ENCODE measurements at places on chromosomes 6 and 20. TPM values are rescaled to one million over a fixed set of nuclear protein-coding genes. Genes with fewer than 3 reads are reported as not detected.

SLC16A10 gene
- 25.0 TPM for polyA plus RNA-seq

MAS1 gene
- not detected for polyA plus RNA-seq

RAD21L1 gene
- polyA plus RNA-seq: not detected

GRCh38 chr6:12245360-12245759 lies 44.8 kb upstream of the EDN1 start:
- DNase-seq: no peak

DNA sequence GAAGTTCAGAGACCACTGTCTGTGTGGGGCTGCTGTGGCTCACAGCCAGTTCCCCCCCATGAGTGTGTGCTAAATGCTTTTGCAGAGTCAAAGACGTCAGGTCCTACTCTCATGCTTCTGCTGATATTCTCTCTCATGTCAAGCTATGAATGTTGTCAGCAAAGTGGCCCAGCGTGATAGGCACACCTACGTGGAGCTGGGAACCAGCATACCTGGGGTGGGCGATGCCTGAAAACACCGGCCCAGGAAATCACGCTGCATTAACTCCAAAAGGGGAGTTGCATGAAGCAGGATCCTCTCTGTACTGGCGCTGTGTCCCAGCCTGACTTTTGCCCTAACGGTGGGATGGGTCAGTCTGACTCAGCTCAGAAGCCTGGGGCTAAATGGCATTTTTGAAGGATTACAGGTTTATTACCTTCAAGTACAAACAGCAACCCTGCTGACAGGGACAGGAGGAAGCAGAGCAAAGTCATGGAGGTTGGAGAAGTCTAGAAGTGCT lies 9.0 kb upstream of the MRPS10 start:
- DNase-seq: no peak

DNA sequence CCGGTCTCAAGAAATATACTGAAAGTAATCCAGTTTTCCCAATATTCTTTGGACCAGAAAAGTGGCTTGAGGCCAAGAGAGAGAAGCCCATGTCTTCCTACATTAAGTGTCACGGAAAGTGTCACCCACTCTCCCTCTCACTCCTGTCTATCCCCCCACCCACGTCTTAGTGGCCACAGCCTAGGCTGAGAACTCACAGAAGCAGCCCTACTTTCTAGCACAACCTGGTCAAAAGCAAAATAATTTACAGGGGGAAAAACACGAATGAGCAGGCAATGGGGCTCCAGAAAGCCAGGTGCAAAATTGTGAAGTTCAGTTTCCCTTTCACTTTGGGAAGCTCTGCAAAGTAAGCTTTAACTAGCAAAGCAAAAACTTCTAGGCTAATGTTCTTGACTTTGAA lies 118.0 kb downstream of the OPRM1 start:
- no peak for DNase-seq

- DNase-seq: no peak
Measured at GRCh38 chr20:44540834-44541233, 19.0 kb upstream of the SERINC3 start.

DNA sequence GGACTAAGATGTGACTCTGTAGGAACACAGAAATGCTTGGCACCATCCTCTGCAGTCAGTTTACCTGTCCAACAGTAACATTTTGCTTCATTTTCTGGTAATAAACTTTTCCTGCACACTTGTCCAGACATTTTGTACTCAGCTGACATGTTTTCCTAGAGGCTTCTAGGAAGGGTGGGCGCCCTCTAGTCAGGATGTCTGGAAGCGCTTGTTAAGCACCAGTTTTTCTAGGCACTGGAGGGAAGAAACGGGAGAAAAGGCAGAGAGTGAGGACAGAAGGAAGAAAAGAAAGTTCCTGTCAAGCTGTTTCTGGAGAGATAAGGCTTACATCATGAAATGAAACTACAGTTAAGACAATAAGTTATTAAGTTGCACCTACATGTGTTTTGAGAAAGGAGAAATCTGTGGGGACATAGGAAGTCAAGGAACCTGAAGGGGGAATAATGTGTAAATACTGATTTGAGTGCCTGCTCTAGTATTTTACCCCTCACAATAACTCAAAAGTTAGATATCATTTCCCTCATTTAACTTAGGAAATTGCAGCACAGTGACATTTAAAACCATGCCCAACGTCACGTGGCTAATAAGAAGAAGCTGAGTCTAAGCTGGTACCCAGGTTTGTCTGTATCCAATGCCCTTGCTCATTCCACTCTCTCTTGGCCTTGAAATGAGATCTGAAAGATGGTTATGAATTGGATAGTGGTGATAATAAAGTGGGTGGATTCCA lies 42.7 kb upstream of the TNFRSF21 start:
- no peak for DNase-seq

DNA sequence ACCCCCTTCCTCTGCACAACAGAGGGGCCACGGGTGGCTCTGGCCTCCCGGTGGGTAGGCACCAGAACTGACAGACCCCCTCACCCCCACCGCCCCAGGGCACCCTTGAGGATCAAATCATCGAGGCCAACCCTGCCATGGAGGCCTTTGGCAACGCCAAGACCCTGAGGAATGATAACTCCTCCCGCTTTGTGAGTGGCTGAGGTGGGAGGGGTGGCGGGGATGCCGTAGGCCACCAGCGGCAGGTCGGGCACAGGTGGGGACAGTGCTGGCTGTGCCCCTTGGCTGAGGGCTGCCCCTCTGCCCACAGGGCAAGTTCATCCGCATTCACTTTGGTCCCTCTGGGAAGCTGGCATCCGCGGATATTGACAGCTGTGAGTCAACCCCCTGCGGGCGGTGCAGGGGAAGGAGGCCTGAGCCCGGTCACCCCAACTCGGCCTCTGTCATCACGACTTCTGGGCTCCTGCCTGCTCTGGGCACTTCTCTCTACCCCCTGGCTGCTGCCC lies 29.1 kb downstream of the MYH7B start:
- DNase-seq: no peak

GRCh38 chr6:145028144-145028818 lies 707.0 kb downstream of the EPM2A start:
- DNase-seq: no peak

- DNase-seq: no peak
Measured at GRCh38 chr20:14937846-14938245, 600.4 kb upstream of the FLRT3 start.

GRCh38 chr6:112535816-112536215 lies 188.7 kb downstream of the RFPL4B start:
- no peak for DNase-seq

DNA sequence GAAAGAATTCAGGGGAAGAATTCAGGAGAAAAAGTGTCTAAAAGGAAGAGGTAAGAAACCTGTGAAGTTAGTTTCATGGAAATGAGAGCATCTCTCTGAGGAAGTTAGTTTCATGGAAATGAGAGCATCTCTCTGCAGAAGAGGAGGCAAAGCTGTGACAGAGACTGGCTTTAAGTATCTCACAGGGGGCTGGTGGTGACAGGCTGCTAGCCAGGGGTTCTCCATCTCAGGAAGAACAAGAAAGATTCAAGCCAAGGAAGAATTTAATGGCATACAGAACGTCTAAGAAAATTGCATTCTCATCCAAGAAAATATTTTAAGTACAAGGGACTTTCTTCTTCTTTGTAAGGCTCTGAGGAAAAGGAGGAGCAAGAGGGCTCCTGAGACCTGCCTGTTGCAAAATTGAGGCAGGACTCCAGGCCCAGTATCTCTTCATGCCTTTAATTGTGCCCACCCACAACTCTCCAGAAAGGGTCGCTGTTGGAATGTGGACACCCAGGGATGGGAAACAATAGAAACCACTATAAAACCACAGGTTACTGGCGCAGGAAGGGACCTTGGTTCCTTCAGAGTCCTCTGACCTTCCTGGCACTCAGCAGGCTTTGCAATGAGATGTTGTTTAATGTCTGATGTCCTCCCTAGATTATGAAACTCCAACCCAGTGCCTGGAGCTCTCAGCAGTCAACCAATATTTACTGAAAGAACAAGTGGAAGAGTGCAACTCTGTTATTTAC lies 136.8 kb downstream of the FNDC1 start:
- no peak for DNase-seq

GRCh38 chr20:10177326-10177725 lies 41.3 kb upstream of the SNAP25 start:
- no peak for DNase-seq

- no peak for DNase-seq
Measured at GRCh38 chr6:118812970-118813369, 81.0 kb upstream of the ASF1A start.

DNA sequence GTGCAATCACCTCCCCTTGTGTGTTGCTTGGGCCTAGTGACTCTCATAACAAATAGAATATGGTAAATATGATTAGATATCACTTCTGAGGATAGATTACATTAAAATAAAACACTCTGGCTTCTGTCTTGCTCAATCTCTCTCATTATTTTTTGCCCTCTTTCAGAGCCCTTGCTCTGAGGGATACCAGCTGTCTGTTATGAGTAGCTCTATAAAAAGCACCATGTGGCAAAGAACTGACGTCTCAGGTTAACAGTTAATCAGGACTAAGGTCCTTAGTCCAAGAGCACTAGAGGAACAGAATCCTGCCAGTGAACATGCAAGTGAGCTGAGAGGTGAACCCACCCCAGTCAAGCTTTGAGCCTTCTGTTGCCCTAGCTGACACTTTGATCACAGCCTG lies 402.2 kb upstream of the HTR1E start:
- DNase-seq: no peak

DNA sequence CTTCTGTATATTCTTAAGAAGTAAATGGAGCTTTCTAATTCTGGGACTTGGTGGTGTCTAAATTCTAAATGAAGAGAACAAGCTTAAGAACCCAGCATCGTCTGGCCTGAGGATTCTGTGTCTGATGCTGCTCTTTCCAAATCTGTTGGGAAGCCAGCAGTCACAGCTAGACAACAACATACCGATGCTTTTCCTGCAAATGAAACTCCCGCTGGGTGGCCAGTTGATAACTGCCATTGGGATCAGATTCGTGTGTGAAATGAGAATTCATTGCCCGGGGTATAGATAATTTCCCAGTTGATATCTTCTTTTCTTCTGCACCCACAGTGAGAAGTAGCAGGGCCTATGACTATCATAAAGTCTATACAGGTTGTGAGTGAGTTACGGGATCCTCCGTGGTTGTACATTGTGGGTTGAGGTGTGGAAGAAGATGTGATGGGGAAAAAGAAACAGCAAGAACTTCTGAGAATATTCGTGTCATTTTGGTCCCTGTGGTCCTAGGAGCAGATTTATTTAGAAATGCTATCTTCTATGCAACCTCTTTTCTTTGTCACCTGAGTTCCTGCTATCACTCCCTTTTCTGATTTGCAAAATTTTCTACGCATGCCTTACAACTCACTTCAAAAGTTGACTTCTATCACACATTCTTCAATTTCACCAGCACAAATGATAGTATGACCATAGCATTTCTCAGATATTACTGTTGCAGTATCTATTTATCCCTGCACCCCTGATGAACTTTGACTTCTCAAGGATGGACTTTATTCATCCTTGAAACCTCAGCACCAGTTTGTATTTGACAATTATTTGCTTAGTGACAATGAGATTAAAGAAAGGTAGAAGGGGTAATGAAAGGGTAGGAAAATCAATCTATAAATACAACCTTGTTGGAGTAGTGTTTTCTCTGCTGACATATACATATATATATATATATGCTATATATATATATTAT lies 10.4 kb downstream of the NOX3 start:
- no peak for DNase-seq

Measured in right renal cortex interstitium (tissue), 3 donors.